ENCODE measurements at places on chromosomes 12 and 14.

- no peak for DNase-seq
Measured at GRCh38 chr14:82626156-82627066, 1092.8 kb upstream of the SEL1L start.

- DNase-seq = no peak
Measured at GRCh38 chr14:53946404-53947093, 10.1 kb downstream of the BMP4 start.

- no peak for DNase-seq
Measured at GRCh38 chr14:89767861-89768268, 186.7 kb downstream of the EFCAB11 start.

- no peak for DNase-seq
Measured at GRCh38 chr12:124667506-124668326, 100.3 kb upstream of the NCOR2 start.

- no peak for DNase-seq
Measured at GRCh38 chr12:111519083-111519482, 80.0 kb downstream of the ATXN2 start.

Measured in SK-N-MC (cell line).